ENCODE measurements at places on chromosomes 3 and 15.

GRCh38 chr3:107496855-107497254, 25.9 kb upstream of the BBX start:
- H3K4me3 ChIP-seq: no peak overlapping the region
- H3K36me3 ChIP-seq: no peaks in the 10 kb centered on the region
- H3K27me3 ChIP-seq: peaks cover 4% of the 10 kb centered on the region
- H3K27ac ChIP-seq: no peak overlapping the region
- no peaks in the 10 kb centered on the region for H3K4me1 ChIP-seq

GRCh38 chr3:71229905-71230657, 353.4 kb downstream of the FOXP1 start:
- H3K27me3 ChIP-seq: no peaks in the 10 kb centered on the region
- peaks cover 17% of the 10 kb centered on the region for H3K36me3 ChIP-seq
- H3K4me3 ChIP-seq: no peak overlapping the region
- no peak overlapping the region for H3K27ac ChIP-seq

GRCh38 chr3:195438371-195438770, 4.4 kb downstream of the ACAP2 start:
- H3K4me1 ChIP-seq: peaks cover 8% of the 10 kb centered on the region
- H3K4me3 ChIP-seq: no peak overlapping the region
- H3K27ac ChIP-seq: no peak overlapping the region
- DNase-seq: no peak
- peaks cover 8% of the 10 kb centered on the region for H3K36me3 ChIP-seq
- H3K27me3 ChIP-seq: no peaks in the 10 kb centered on the region

DNA sequence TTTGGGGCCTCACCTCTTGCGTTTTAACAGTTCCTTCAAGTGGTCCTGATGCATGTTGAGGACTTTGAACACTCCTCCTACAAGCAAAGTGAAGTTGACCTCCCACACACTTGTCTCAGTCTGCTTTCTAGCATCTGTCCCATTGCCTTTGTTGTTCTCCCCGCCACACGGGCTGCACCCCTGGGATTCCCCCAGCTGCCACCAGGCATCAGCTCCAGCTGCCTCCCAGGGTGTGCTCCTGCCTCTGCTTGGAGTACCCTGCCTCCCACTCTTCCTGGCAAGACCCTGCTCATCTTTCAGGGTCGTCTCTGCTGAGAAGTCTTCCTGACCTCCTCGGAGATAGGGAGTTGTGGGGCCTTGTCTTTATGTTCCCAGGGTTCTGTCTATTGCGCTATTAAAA, 52.2 kb downstream of the IGF1R start:
- peaks cover 49% of the 10 kb centered on the region for H3K4me1 ChIP-seq
- no peak overlapping the region for H3K4me3 ChIP-seq
- H3K36me3 ChIP-seq: peaks cover 8% of the 10 kb centered on the region
- DNase-seq: no peak
- no peak overlapping the region for H3K27ac ChIP-seq

DNA sequence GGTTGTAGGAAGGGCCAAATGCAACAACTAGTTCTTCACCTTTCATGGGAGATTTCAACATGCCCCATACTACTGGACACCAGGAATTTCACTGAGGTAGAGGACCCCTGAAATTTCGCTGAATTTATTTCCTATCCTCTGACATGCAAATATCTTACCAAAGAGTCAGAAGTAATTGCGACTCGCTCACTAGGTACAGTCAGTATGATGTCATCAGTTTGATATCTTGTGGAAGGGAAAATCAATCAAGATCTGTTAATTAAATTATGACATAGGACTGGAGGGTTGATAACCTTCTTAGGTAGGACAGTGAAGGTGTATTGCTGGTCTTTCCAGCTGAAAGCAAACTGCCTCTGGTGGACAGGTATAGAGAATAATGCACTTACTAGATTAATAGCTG, 74.9 kb upstream of the TNIK start:
- no peak overlapping the region for H3K27ac ChIP-seq
- no peaks in the 10 kb centered on the region for H3K36me3 ChIP-seq
- no peak for DNase-seq

DNA sequence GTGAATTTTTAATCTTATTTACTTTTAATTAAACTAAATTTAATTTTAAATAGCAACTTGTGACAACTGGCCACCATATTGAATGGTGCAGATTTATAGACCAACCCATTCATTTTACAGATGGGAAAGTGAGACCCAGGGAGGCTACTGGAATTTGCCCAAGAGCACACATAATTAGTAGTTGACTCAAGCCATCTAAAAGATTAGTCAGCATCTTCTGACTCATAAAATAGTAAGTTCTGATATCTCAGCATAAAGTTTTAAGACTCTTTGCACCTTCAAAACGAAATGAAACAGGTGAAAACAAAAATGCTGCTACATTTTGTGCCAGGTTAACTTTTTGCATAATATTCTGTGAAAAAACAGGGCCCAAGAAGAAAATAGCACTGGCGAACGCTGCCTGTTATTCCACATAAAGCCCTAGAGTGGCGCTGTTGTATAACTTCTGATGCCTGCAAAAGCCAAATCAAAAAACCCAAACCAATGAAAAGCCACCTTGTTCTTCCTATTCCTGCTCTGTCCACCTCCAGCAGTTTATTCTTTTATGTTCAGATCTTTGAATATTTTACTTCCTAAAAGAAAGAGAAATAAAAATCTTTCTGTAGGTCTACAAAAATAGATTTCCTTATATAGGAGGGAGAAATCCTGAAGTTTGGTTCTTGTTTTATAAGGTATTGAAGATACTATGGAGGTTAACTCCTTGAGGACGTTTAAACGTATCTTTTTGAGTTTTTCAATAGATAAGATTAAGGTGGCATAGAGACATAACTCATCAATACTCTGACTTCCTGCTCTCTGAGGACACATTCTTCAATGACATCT, 62.8 kb downstream of the OTOL1 start:
- H3K4me1 ChIP-seq: peaks cover 25% of the 10 kb centered on the region
- no peaks in the 10 kb centered on the region for H3K36me3 ChIP-seq
- no peak overlapping the region for H3K27ac ChIP-seq
- DNase-seq: no peak

GRCh38 chr3:112132554-112132953, 494 bp downstream of the GCSAM start:
- H3K27ac ChIP-seq: no peak overlapping the region
- no peaks in the 10 kb centered on the region for H3K36me3 ChIP-seq
- H3K4me1 ChIP-seq: peaks cover 43% of the 10 kb centered on the region
- H3K27me3 ChIP-seq: no peaks in the 10 kb centered on the region

DNA sequence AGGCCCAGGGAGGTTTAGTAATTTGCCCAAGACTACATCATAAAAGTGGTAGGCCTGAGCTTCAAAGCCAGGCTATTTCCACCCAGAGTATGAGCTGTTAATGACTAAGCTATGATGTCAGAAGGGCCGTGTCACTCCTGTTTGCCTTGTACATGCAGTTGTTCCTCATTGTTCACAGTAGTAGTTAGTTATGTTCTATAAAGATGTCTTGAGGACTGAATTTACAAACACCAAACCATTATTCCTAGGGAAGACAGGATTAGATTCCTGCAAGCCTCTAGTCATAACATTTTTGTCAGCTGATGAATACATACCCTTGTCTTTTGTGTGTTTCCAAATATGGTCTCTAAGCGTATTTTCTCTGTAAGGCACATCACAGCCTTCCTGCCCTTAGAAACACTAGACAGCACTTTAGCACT, 20.9 kb upstream of the LARS2 start:
- no peak overlapping the region for H3K4me3 ChIP-seq
- no peaks in the 10 kb centered on the region for H3K4me1 ChIP-seq
- H3K27ac ChIP-seq: no peak overlapping the region
- no peaks in the 10 kb centered on the region for H3K36me3 ChIP-seq
- DNase-seq: no peak

DNA sequence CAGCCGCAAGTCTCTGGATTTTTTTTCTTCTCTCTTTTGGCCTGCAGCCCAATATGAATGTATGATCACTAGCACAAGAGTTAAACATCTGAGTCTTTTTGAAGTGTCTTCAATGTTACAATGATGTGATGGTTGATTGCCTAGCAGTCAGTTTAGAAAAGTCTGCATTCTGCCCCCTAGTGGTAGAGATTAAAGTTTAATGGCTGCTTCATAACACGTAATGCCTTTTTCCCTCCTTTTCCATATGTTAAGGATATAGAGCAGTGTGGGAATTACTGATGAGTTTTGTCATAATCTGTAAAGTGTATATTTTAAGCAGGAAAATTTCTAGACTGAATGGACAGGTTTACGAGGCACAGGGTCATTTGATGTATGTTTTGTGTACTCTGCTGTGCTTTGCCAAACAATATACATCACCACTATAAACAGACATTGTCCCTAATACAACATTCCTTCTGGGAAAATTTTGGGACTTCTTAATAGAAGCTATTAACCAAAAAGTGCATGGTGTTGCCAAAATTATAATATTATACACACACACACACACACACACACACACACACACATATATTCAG, 1038.5 kb upstream of the NR2F2 start:
- DNase-seq: no peak
- H3K4me1 ChIP-seq: peaks cover 40% of the 10 kb centered on the region
- no peak overlapping the region for H3K4me3 ChIP-seq
- no peaks in the 10 kb centered on the region for H3K36me3 ChIP-seq

GRCh38 chr3:170180079-170180907, 1.2 kb downstream of the PHC3 start:
- peak overlapping the region; percentile 96 for H3K27ac ChIP-seq
- peaks cover 30% of the 10 kb centered on the region for H3K36me3 ChIP-seq
- no peaks in the 10 kb centered on the region for H3K27me3 ChIP-seq
- no peak for DNase-seq
- peak overlapping the region; percentile 99 for H3K4me3 ChIP-seq
- H3K4me1 ChIP-seq: peaks cover 16% of the 10 kb centered on the region

DNA sequence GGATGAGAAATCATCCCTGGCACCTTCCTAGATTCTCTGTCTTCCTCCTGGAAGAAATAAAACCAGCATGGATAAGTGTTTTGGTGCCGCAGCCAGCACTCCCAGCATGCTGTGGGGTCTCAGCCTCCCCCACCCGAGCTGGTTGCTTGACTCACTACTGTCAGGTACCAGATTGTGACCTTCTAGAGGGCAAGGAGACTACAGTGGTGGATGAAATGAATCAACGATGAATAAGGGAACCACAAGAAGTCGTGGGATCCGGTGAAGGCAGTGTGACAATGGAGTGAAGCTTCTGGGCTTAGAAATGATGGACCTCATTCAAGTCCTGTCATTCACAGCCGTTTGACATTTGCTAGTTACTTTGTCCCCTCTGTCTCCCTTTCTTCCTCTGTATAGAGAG, 50.2 kb upstream of the SLCO3A1 start:
- no peak overlapping the region for H3K27ac ChIP-seq
- H3K4me1 ChIP-seq: no peaks in the 10 kb centered on the region
- no peaks in the 10 kb centered on the region for H3K36me3 ChIP-seq
- no peak overlapping the region for H3K4me3 ChIP-seq
- peaks cover 38% of the 10 kb centered on the region for H3K27me3 ChIP-seq

GRCh38 chr3:10817506-10817905, 1.5 kb downstream of the SLC6A11 start:
- H3K4me3 ChIP-seq: no peak overlapping the region
- no peaks in the 10 kb centered on the region for H3K4me1 ChIP-seq
- no peaks in the 10 kb centered on the region for H3K36me3 ChIP-seq
- H3K27me3 ChIP-seq: peaks cover 59% of the 10 kb centered on the region

DNA sequence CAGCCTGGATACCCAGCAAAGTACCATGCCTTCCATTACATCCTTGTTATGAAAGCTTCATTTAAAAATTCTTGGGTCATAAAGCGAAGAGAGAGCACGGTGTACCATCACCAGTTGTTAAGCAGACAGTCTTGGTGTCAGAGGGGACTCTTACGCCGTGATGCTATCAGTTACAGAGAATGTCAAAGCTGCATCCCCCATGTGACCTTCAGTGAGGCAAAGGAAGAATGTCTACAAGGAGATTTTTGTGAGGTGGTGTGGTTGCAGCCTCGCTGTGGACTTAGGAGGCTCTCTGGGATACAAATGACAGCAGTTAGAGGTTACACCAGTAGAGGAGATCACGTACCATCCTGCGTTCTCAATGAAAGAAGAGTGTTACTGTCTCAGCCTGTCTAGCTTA, 278.3 kb downstream of the FEZF2 start:
- DNase-seq: no peak
- H3K27ac ChIP-seq: no peak overlapping the region
- H3K4me3 ChIP-seq: no peak overlapping the region
- H3K36me3 ChIP-seq: peaks cover 3% of the 10 kb centered on the region
- no peaks in the 10 kb centered on the region for H3K27me3 ChIP-seq

DNA sequence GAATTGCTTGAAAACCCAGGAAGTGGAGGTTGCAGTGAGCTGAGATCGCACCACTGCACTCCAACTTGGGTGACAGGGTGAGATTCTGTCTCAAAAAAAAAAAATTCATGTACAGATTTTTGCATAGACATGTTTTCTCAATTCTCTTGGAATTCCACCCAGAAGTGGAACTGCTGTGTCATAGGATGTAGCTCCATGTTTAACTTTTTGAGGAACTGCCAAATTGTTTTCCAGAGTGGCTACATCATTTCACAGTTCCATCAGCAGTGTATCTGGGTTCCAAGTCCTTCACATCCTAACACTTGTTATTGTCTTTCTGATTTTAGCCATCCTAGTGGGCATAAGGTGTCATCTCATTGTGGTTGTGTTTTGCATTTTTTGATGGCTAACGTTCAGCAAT, 9.9 kb downstream of the CAPN7 start:
- H3K36me3 ChIP-seq: peaks cover 25% of the 10 kb centered on the region
- no peak for DNase-seq
- no peaks in the 10 kb centered on the region for H3K27me3 ChIP-seq
- H3K27ac ChIP-seq: no peak overlapping the region

GRCh38 chr15:47736143-47736786, 19.0 kb downstream of the SEMA6D start:
- DNase-seq: no peak
- H3K4me1 ChIP-seq: peaks cover 3% of the 10 kb centered on the region
- H3K27me3 ChIP-seq: peaks cover 3% of the 10 kb centered on the region
- peaks cover 3% of the 10 kb centered on the region for H3K36me3 ChIP-seq
- H3K4me3 ChIP-seq: no peak overlapping the region

- H3K4me3 ChIP-seq: no peak overlapping the region
- H3K27me3 ChIP-seq: no peaks in the 10 kb centered on the region
- no peak for DNase-seq
- H3K36me3 ChIP-seq: no peaks in the 10 kb centered on the region
- H3K27ac ChIP-seq: no peak overlapping the region
- no peaks in the 10 kb centered on the region for H3K4me1 ChIP-seq
Measured at GRCh38 chr3:153767601-153768560, 353.3 kb upstream of the ARHGEF26 start.

GRCh38 chr3:141851411-141851810, 25.0 kb upstream of the ATP1B3 start:
- no peaks in the 10 kb centered on the region for H3K27me3 ChIP-seq
- H3K27ac ChIP-seq: no peak overlapping the region
- no peak for DNase-seq
- no peaks in the 10 kb centered on the region for H3K36me3 ChIP-seq

GRCh38 chr15:96330450-96331143, at the start of gene NR2F2:
Gene NR2F2 (plus strand): TSS chr15:96330700. CDS start chr15:96332106, 1,406 bp downstream.
- peak; percentile 95 for DNase-seq
- H3K4me1 ChIP-seq: peaks cover 16% of the 10 kb centered on the region
- peaks cover 34% of the 10 kb centered on the region for H3K36me3 ChIP-seq
- peaks cover 22% of the 10 kb centered on the region for H3K27me3 ChIP-seq
- peak within 1 kb of the TSS; percentile 98 for H3K27ac ChIP-seq
- H3K4me3 ChIP-seq: peak within 1 kb of the TSS; percentile 96
